ENCODE measurements at places on chromosomes 16 and 17. TPM values are rescaled to one million over a fixed set of nuclear protein-coding genes. Genes with fewer than 3 reads are reported as not detected.

The SPN gene
- total RNA-seq = 42.5 TPM

The TMEM92 gene
- 0.44 TPM for total RNA-seq

The AXIN2 gene
- total RNA-seq = 9.8 TPM

The ABCC11 gene
- total RNA-seq = not detected

The TNFRSF13B gene
- total RNA-seq = 25.1 TPM

The ZNF205 gene
- 4.1 TPM for total RNA-seq

GRCh38 chr16:86353148-86353547, 157.2 kb upstream of the FOXF1 start:
- H3K36me3 ChIP-seq = no peaks in the 10 kb centered on the region
- no peak overlapping the region for H3K4me3 ChIP-seq
- DNase-seq = no peak
- H3K27me3 ChIP-seq = no peaks in the 10 kb centered on the region
- no peak overlapping the region for H3K27ac ChIP-seq

DNA sequence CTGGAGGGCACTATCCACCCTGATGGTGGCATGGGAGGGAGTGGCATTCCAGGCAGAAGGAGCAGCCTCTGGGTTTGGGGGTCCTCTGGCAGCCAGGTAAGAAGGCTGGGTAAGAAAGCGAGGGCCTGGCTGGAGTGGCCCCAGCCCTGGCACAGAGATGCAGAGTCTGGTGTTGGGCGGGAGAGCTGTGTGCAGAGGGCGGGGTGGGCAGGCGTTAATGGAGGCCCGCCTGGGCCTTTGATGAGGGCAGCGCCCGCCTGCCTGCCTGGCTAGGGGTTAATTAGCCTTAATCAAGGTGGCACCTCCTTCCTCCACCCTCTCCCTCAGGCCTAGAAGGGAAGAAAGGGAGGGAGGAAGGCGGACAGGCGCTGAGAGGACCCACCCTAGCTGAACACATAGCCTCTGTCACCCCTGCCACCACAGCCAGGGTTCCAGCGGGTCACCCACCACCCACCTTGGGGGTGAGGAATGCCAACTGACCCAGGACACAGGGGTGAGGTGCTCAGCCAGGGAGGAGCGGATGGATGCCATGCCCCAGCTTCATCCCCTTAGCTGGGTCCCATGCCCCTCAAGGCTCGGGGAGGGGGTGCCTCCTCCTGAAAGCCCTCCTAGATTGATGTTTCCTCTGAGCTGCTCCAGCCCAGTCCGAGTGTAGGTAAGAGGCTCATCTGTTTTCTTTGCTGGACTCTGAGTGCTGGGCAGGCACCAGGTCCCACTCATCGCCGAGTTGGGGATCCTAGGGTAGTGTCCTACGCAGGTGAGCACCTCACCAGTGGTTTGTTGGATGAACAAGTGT, 13.4 kb upstream of the FAM83G start:
- H3K27ac ChIP-seq = no peak overlapping the region
- peaks cover 18% of the 10 kb centered on the region for H3K36me3 ChIP-seq
- no peaks in the 10 kb centered on the region for H3K4me1 ChIP-seq
- H3K27me3 ChIP-seq = no peaks in the 10 kb centered on the region
- no peak overlapping the region for H3K4me3 ChIP-seq

DNA sequence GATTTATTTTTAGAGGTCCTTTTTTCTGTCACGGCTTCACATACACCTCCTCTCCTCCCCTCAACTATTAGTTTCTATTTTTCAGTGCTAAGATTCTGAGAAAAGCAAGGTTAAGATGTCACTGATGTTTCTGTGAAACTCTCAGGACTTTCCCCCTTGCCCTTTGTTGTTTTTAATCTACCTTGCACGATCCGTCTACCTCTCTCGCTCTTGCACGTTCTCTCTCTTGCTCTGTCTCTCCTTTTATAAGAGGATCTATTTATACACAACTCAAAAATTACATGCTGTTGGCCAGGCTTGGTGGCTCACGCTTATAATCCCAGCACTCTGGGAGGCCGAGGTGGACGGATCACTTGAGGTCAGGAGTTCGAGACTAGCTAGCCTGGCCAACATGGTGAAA, 43.6 kb downstream of the RPA1 start:
- no peaks in the 10 kb centered on the region for H3K27me3 ChIP-seq
- no peak overlapping the region for H3K27ac ChIP-seq
- H3K36me3 ChIP-seq = peaks cover 35% of the 10 kb centered on the region
- peaks cover 25% of the 10 kb centered on the region for H3K4me1 ChIP-seq

DNA sequence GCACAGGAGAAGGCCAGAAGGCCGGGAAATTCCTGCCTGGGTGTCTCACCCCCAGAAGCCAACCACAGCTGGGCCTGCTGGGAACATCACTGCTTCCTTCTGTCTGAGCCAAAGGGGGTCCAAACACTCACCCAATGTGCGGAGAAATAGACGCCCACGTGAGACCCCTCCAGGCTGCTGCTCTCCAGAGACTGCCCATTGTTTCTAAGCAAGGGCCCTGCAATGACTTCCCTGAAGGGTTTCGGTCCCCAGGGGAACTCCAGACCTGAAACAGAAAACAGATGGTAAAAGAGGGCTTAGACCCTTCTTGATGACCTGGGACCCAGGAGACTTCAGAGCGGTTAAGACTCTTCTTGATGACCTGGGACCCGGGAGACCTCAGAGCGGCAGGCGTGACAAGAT, 41.3 kb downstream of the MRM3 start:
- H3K36me3 ChIP-seq = no peaks in the 10 kb centered on the region
- H3K27ac ChIP-seq = no peak overlapping the region
- no peak overlapping the region for H3K4me3 ChIP-seq
- DNase-seq = no peak
- H3K27me3 ChIP-seq = no peaks in the 10 kb centered on the region

DNA sequence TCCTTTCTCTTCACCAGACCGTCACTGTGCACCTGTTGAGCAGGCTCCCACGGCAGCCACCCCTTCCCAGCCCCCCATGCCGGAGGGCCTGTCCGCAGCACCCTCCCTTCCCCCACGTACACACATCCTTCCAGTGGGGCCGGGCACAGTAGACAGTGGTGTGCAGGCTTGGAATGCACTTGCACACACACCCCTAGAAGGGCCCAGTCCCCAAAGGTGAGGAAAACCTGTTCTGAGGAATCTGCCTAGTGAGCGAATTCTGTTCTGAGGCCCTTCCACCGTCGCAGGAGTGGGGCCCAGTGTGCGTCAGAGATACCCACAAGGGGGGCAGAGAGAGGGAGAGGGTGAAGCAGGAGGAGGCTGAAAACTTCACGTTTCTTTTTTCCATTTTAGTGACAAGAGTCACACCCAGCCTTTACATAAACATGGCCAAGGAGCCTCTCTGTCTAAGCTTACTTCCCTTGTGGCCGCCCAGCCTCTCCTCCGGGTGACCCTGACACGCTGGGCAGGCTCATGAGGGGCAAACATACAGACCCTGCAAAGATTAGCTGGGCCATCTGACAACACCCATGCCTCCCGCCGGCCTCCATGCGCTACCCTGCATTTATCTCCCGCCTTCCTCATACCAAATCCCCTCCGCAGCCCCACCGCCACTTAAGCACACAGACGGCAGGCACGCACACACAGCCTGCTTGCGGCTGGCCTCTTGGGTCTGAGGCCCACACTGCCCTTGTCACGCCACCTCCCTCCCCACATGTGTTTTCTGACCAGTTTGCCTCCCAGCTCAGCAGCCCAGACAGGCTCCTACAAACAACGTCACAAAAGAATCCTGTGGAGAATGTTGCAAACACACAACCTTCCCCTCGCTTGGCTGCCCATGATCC, 1.8 kb downstream of the ZBTB4 start:
- peak overlapping the region; percentile 83 for H3K4me3 ChIP-seq
- H3K36me3 ChIP-seq = no peaks in the 10 kb centered on the region
- peak; percentile 81 for DNase-seq
- H3K27me3 ChIP-seq = no peaks in the 10 kb centered on the region

- DNase-seq = no peak
- H3K4me1 ChIP-seq = no peaks in the 10 kb centered on the region
- H3K36me3 ChIP-seq = no peaks in the 10 kb centered on the region
- H3K27me3 ChIP-seq = no peaks in the 10 kb centered on the region
- no peak overlapping the region for H3K27ac ChIP-seq
Measured at GRCh38 chr16:27792486-27793248, 242.7 kb downstream of the KATNIP start.

- H3K27ac ChIP-seq = no peak overlapping the region
- no peak overlapping the region for H3K4me3 ChIP-seq
- H3K27me3 ChIP-seq = peaks cover 8% of the 10 kb centered on the region
- no peaks in the 10 kb centered on the region for H3K36me3 ChIP-seq
Measured at GRCh38 chr16:68369697-68370580, 59.1 kb downstream of the PRMT7 start.

DNA sequence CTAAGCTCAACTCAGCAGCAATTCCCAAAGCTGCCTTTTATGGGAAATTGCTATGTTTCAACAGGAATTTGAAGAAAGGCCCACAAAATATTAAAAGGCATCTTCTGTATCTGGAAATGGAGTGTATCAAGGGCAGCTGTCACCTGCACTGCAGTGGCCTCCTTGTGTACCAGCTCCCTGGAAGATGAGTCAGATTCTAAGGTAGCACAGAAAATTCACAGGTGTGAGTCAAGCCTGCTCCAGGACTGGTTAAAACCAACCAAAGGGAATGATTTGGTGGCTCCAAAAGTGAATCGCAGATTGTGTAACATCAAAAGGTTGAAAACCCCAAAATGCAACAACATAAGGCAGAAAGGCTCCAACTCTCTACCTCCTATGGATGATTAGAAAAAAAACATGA, 296.4 kb downstream of the GRIN2A start:
- no peak overlapping the region for H3K27ac ChIP-seq
- H3K36me3 ChIP-seq = no peaks in the 10 kb centered on the region
- DNase-seq = no peak
- no peak overlapping the region for H3K4me3 ChIP-seq
- H3K27me3 ChIP-seq = no peaks in the 10 kb centered on the region

GRCh38 chr16:50403491-50403890, 34.7 kb upstream of the BRD7 start:
- H3K36me3 ChIP-seq = no peaks in the 10 kb centered on the region
- H3K4me1 ChIP-seq = no peaks in the 10 kb centered on the region
- DNase-seq = no peak
- H3K4me3 ChIP-seq = no peak overlapping the region

DNA sequence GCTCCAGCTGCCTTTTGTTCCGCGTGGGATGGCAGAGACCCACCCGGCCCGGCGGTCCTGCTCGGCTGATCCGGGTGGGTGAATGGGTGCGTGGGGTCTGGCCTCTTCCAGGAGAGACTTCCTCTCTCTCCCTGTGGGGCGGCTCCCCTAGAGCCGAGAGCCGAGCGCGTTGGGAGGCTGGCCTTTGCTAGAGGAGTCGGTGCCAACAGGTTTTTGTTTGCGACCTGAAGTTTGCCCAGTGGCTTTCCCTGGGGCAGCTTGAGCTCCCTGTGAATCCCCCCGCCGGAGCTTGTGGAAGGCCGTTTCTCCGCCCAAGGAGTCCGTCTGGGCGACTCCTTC, 970 bp downstream of the EPN2 start:
- H3K4me3 ChIP-seq = peak overlapping the region; percentile 93
- no peaks in the 10 kb centered on the region for H3K27me3 ChIP-seq
- peaks cover 13% of the 10 kb centered on the region for H3K4me1 ChIP-seq
- peak overlapping the region; percentile 80 for H3K27ac ChIP-seq
- DNase-seq = peak; percentile 79

- no peaks in the 10 kb centered on the region for H3K36me3 ChIP-seq
- no peak for DNase-seq
- H3K27ac ChIP-seq = no peak overlapping the region
- H3K4me1 ChIP-seq = no peaks in the 10 kb centered on the region
- H3K27me3 ChIP-seq = no peaks in the 10 kb centered on the region
- no peak overlapping the region for H3K4me3 ChIP-seq
Measured at GRCh38 chr16:82384017-82384416, 214.0 kb upstream of the MPHOSPH6 start.

DNA sequence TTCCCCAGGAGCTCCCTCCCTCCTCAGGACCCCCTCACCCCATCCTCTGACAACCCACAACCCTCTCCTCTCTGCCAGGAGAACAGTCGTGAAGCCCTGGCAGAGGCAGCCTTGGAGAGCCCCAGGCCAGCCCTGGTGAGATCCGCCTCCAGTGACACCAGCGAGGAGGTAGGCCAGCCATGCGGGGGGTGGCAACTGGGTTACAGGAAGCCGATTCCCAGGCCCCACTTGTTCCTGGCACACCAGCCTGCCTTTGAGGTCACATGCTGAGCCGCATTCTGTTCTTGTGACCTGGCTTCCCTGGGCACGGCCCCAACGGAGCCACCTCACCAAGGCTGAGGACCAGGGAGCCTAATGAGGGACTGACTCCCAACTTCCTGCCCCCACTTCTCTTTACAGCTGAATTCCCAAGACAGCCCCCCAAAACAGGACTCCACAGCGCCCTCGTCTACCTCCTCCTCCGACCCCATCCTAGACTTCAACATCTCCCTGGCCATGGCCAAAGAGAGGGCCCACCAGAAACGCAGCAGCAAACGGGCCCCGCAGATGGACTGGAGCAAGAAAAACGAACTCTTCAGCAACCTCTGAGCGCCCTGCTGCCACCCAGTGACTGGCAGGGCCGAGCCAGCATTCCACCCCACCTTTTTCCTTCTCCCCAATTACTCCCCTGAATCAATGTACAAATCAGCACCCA, 7.9 kb downstream of the NAT9 start:
- no peaks in the 10 kb centered on the region for H3K27me3 ChIP-seq
- H3K36me3 ChIP-seq = peaks cover 100% of the 10 kb centered on the region
- no peak overlapping the region for H3K4me3 ChIP-seq
- DNase-seq = no peak
- no peak overlapping the region for H3K27ac ChIP-seq

DNA sequence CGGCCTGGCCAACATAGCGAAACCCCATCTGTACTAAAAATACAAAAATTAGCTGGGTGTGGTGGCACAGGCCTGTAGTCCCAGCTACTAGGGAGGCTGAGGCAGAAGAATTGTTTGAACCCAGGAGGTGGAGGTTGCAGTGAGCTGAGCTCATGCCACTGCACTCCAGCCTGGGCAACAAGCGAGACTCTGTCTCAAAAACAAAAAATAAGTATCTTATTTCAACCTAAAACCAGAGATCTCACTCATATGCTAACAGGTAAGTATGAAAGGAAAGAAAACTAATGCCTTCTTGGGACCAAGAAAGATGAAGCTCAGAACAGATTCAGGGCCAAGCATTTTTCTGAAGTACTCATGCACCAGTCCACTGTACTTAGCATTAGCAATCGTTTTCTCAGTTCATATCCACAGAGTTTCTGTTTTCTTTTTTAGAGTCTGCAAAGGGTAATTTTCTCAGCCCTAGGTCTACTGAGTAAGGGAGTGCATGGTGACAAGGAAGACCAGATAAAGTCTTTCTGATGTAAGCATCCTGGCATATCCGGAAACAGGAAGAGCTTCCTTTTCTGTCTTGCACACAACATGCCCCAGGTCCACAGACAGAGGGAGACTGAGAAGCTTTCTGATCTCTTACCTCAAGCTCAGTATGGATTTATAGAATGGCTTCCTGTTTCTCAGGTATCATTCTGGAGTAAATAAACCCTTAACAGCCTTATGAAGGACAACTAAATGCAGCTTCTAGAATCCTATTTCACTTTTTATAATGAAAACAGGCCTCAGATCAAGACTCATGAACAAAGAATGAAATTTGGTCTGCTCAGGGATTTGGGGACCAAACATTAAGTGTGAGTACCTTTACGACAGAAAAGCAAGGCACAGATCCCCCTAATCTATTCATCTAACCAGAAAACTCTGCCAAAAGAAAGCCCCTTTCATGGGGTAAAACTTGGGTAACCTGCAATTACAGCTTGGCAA, 38.7 kb upstream of the FOXJ1 start:
- no peaks in the 10 kb centered on the region for H3K27me3 ChIP-seq
- no peaks in the 10 kb centered on the region for H3K36me3 ChIP-seq
- peak overlapping the region; percentile 49 for H3K27ac ChIP-seq
- H3K4me1 ChIP-seq = peaks cover 19% of the 10 kb centered on the region
- DNase-seq = no peak
- no peak overlapping the region for H3K4me3 ChIP-seq
